ENCODE measurements at places on chromosomes 7 and 10.

DNA sequence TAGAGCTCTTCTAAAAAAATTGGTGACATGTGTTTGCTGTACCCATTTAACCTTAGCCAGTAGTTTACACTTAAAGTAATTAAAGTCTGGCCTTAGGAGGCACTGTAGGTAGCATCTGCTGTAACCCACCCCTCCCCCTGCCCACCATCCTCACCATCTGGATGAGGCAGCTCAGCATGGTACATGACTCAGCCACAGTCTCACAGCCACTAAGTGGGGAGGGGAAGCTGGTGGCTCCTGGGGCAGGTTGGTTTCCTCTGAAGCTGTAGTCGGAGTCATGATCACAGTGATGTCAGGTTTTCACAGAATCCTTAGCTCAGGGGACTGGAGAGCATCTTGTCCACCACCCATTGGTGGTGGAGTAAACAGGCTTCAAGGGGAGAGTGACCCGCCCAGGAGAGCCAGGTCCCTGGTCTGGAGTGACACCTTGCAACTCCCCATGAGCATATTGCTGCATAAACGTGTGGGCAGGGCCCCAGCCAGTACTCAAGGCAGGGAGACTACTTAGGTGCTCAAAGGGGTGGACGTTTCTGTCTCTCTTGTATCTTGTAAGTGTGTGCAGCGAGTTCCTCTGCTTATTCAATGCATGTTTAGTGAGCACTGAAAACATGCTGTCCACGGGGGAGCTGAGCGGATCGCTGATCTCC, 125.9 kb downstream of the GRK5 start:
- peak; percentile 56 for DNase-seq

DNA sequence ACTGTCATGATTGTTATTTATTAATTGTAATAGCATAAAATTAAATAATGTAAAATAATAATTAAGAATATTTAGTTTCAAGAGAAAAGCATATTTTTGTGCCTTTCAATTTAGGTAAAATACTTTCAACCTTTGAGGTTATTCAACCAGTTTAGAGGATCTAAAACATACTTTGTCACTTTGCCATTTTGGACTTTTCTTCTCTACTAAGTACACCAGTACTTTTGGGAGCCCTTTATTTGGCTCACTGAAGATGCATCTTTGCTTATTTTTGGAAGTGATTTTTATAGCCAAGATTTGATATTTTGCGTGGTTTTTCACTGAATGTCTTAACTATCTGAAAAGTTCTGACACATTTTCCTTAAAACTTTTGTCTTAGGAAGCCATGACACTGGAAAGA, 860.5 kb downstream of the SORCS1 start:
- DNase-seq = no peak

DNA sequence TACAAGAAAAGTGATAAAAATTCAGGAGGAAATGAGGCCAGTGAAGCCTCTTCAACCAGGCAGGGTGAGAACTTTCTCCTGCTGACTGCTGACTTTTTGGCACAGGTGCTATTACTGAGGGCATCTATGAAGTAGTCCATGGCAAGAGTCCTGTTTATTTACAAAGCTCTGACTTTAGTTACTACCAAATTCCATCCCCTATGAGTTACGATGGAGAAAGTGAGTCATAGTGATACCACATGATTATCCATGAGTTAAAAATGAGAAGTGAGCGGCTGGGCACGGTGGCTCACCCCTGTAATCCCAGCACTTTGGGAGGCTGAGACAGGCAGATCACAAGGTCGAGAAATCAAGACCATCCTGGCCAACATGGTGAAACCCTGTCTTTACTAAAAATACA, 19.9 kb downstream of the CCDC3 start:
- no peak for DNase-seq

- no peak for DNase-seq
These were observed 25.6 kb downstream of the DIP2C start for GRCh38 chr10:663831-664251.

DNA sequence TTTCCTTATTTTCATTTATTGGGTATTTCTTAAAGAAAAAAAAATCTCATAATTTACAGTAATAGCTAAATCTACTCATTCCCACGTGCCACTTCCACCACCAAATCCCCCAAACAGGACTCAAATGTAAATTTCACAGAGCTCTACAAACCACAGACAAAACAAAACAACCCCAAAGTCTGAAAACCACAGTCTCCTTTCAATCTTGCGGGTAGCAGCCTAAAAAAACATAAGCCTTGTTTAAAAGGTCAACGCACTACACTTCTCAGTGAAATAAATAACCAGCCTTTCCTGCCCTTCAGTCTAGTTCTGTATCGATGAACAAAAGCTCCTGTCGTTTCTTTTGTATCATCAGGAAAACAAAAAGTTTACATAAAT, 121.8 kb upstream of the AFAP1L2 start:
- DNase-seq = peak; percentile 20

- DNase-seq = no peak
These were observed 3.3 kb downstream of the FRAT2 start for GRCh38 chr10:97331153-97331703.

GRCh38 chr7:156669035-156669828, 28.7 kb downstream of the RNF32 start:
- no peak for DNase-seq

DNA sequence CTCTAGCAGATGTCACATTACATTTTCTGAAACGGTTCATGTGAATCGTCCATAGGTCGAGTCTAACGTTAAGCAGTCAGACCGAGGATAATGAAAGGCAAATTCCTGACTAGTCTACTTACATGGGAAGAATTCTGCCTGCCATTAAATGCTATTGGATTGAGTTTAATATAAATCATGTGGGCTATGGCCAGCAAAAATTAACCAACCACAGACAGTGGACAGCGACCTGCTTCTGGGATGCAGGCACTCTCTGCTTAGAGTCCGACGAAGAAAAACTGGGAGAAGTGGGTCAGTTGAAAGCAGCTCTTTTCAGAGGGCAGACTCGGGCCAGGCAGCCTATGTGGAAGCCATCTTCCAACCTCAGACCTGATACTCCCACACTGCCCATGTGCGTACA, 16.6 kb downstream of the PIP4K2A start:
- DNase-seq = no peak

Measured in EH (cell line).